ENCODE measurements at places on chromosomes 12 and 14. TPM values are rescaled to one million over a fixed set of nuclear protein-coding genes. Genes with fewer than 3 reads are reported as not detected.

Gene COCH
- total RNA-seq: 27.8 TPM

- no peak for DNase-seq
Observed at GRCh38 chr14:37145395-37145794, 27.0 kb downstream of the SLC25A21 start.

Gene PMCH
- not detected for total RNA-seq

Gene PROX2
- total RNA-seq: not detected

Gene CDCA3
- 31.6 TPM for total RNA-seq

- DNase-seq: no peak
Observed at GRCh38 chr12:2628401-2628800, 166.4 kb upstream of the FKBP4 start.

- no peak for DNase-seq
Observed at GRCh38 chr14:95331708-95332408, 12.2 kb upstream of the CLMN start.

Gene OLR1
- total RNA-seq: not detected

Gene GLIPR1
- 17.2 TPM for total RNA-seq

DNA sequence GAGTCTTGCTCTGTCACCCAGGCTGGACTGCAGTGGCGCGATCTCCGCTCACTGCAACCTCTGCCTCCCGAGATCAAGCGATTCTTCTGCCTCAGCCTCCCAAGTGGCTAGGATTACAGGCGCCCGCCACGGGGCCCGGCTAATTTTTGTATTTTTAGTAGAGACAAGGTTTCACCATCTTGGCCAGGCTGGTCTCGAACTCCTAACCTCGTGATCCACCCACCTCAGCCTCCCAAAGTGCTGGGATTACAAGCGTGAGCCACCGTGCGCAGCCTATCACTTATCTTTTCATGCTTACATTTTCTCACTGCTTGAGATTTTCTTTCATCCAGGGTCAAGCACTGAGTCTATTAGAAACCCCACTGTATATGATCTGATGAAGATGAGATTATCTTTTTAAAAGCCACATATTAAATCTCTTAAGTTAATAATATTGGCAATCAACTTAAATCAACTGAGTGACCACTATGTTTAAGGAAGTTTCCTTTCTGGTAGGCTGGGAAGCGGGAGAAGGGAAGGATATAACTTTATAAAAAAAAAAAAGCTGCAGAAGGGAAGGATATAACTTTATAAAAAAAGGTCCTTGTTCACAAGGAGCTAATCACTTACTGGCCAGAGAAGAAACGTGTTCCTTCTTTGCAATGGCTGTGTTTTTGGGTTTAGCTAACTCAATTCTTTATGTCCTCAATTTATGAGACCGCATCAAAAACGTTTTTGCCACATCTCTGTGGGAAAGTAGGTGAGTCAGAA lies 1.3 kb upstream of the MDM2 start:
- DNase-seq: no peak

- no peak for DNase-seq
Observed at GRCh38 chr12:13981990-13982389, 588 bp upstream of the GRIN2B start.

Gene KRT2
- total RNA-seq: not detected

Gene GPR137C
- total RNA-seq: not detected

Gene RERG
- not detected for total RNA-seq

DNA sequence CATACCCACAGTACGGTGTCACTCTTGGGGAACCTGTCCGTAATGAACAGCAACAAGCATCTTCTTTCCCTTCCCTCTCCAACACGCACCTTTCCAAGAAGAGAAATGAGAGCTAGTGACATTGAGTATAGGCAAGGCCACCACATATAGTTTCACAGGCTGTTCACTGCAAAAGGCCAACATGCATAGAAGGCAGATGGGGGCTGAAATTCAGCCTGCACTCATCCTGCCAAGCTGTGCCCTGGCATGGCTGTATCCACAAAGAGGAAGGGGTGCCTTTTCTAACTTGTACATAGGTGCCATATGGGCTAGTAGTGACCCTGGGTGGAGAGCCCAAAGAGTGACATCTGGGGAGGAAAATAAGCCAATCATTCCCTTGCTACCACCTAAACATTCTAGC lies 169.6 kb downstream of the ZFP36L1 start:
- no peak for DNase-seq

- DNase-seq: no peak
Observed at GRCh38 chr12:6082613-6083012, 41.9 kb downstream of the VWF start.

Gene HOXC6
- 0.89 TPM for total RNA-seq

- DNase-seq: no peak
Observed at GRCh38 chr12:116964054-116965050, 53.6 kb downstream of the FBXW8 start.

DNA sequence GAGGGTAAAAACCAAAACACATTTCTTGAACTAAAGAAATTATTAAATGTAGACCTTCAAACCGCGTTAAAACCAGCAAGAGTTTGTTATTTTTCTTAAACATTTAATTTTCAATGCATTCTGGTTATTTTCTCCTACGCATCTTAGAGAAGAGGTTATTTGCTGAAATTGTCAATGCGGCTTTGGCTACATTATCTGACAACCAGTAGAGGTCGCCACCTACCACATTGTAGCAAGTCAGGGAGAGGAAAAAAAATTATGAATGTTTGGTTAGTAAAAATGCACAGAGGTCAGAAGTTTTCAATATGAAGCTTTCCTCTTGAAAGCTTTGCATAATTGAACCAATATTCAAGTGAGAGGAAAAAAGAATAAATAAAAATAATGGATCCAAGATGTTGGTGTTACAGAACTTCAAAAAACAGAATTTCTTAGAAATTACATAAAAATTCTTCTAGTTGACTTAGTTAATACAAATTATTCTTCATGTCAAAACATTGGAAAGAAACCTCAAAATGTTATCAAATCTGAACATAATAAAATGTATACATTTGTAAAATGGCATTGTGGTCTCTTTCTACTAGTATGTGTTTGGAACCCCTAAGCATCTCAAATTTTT lies 159.4 kb upstream of the TMTC2 start:
- peak; percentile 63 for DNase-seq

Gene RPS6KL1
- total RNA-seq: 6.1 TPM

DNA sequence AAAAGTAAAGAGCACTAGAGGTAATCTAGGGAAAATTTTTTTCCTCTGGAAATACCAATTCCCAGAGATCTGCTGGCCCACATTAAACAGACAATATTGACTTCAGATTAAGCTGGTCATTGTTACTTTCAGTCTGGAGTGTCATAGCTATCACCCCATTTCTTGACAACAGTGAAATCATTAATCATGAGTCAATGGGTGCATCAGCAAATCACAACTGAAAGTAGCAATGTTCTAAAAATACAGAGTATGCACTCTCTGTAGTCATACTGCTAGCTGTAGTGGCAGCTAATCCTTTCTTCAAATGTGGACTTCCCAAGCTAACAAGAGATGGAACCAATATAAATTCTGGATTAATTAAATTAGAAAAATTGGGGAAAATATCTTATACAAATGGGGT lies 129.9 kb downstream of the CPNE8 start:
- DNase-seq: no peak

Gene NINJ2
- total RNA-seq: not detected

GRCh38 chr12:119683816-119684215 lies 15.9 kb downstream of the PRKAB1 start:
- no peak for DNase-seq

- no peak for DNase-seq
Observed at GRCh38 chr12:53044896-53045695, 4.8 kb upstream of the TNS2 start.

DNA sequence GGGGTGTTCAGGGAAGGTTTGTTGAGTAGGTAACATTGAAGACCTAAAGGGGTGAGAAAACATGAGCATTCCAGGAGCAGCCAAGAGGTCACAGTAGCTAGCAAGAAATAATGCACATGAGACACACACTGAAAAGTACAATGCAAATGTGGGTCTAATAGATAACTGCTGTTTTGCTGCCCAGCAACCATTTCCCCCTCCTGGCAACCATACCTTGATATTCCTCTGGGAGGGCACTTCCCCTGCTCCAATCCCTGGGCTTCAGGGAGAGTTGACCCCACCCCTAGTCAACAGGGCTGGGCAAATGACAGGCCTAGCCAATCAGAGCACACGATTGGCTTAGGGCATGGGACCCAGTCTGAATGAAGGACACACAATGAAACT lies 8.5 kb upstream of the ACTN1 start:
- no peak for DNase-seq

DNA sequence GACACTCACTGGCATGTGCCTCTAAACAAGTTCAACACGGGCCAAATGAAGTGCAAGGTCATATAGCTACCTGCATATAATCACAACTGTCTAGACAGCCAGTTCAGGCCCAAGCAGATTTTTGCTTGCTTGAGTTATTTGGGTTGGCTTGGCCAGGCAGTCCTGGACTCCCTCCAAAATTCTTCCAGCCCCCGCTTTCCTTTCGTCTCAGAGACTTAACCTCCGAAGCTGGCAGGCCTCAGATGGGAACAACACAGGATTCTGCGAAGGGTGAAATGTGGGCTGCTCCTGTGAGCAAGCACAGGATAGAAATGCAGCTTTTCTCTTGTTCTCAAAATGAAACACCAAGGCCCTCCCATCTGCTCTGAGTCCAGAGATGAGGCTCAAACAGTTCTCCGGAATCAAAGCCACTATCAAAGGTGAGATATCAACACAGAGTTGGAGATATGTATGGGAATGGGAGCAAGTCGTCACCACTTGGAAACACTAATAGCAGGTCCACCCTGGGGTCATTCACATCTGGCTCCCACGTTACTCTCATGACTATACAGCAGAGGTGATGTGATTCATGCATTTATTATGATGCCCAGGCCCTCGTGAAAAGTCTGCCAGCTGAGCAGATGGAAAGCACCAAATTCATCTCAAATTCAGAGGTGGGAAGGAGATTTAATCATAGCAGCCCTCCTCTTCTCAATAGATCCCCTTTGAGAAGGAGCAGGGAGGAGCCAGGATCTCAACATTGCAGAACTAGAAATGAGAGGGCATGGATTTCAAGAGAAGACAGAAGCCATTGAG lies 389.8 kb downstream of the NUAK1 start:
- no peak for DNase-seq

DNA sequence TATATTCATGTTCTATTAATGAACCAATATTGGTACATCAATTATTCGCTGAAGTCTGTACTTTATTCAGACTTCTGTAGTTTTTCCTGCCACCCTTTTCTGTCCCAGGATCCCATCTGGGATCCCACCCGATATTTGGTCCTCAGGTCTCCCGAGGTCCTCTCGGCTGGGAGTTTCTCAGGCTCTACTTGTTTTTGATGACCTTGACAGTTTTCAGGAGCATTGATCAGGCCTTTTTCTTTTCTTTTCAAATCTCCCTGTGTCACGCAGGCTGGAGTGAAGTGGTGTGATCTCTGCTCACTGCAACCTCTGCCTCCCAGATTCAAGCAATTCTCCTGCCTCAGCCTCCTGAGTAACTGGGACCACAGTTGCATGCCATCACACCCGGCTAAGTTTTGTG lies 11.2 kb downstream of the BRI3BP start:
- no peak for DNase-seq

- no peak for DNase-seq
Observed at GRCh38 chr12:93203361-93203760, 174.4 kb upstream of the NUDT4 start.

Gene RNASE4
- 36.7 TPM for total RNA-seq

Gene SLC2A3
- 299 TPM for total RNA-seq

DNA sequence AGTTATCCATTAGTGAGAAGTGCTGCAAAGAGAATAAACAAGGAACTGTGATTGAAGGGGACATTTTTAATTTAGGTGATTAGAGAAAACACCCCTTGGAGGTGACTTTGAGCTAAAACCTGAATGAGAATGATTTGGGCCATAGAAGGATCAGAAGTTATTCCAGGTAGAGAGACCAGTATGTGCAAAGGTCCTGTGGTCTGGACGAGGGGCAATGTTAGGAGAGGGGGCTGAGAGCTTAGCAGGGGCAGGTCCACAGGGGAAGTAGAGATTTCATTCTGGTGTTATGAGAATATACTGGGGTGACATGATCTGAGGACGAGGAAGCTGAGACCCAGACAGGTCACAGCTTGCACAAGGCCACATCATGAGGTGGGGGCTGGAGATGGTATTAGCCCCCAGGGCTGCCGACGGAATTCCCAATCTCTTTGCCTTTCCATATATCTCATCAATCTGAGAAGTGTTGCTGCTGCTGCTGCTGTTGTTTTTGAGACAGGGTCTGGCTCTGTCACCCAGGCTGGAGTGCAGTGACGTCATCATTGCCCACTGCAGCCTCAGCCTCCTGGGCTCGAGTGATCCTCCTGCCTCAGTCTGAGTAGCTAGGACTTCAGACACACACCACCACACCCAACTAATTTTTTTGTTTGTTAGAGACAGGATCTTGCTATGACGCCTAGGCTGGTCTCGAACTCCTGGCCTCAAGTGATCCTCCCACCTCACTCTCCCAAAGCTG lies 55.6 kb downstream of the KCTD10 start:
- DNase-seq: no peak

DNA sequence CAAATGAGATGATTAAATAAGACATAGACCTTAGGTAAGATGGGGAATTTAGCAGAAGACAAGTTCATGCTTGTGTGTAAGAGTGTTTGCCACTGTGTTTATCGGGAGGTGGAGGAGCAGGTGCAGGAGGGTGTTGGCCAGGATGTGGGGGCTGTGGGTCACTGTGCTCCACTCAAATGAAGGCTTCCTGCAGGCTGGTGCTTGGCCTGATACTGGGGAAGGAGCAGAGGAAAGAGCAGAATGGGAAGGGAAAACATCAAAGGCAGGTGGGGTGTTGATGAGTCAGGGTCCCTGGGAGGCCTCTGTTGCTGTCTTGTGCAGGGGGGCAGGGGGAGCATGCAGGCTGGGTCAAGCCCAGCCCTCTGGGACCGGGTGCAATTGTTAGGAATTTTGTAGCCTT lies 126.5 kb downstream of the TSPAN9 start:
- DNase-seq: no peak

Gene PRH1
- total RNA-seq: 4.0 TPM

GRCh38 chr12:94498073-94498472 lies 38.4 kb upstream of the CEP83 start:
- DNase-seq: no peak

DNA sequence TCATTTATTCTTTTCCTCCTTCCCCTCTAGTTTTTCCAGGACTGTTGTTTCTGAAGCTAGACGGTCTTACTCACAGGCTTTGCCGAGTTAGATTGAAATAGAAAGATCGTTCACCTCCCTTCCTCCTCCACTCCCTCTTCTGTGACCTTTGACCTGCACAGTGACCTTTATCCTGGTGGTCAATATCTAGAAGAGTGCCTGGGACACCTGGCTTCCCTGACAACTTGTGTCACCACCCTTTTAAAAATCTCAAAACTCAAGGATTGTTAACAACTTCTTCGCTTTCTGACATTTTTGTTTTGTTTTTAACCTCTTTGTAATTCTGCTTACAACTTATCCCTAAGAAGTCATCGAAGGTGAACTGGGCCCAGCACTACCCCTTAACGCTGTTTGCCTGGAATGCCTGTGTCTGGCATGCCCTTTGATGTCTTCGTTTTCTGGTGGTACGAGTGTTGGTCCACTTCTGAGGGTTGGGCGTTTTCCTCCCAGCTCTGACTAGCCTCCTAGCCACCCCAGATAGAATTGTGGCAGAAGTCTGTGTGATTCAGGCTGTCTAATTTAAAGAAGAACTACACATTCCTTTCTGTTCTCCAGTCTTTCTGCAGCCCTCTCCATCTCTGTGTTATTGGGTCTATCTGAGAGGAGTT lies 2.8 kb upstream of the KRT75 start:
- no peak for DNase-seq

GRCh38 chr12:49787672-49788071 lies 40.5 kb downstream of the NCKAP5L start:
- no peak for DNase-seq

GRCh38 chr12:6953442-6954315 lies 2.5 kb downstream of the PTPN6 start:
- no peak for DNase-seq

Gene SIX4
- 11.3 TPM for total RNA-seq

- DNase-seq: peak; percentile 99
Observed at GRCh38 chr12:63917864-63918799, 73.6 kb downstream of the SRGAP1 start.
